ENCODE measurements at places on chromosomes 6 and 20. TPM values are rescaled to one million over a fixed set of nuclear protein-coding genes. Genes with fewer than 3 reads are reported as not detected.
A peak's percentile ranks its signal among the peaks of the same experiment; 100 is the strongest.

GRCh38 chr20:31538326-31538725, 24.1 kb downstream of the HM13 start:
- no peak for DNase-seq

- no peak for DNase-seq
These were observed 28.1 kb downstream of the SNRNP48 start for GRCh38 chr6:7617801-7618764.

DNA sequence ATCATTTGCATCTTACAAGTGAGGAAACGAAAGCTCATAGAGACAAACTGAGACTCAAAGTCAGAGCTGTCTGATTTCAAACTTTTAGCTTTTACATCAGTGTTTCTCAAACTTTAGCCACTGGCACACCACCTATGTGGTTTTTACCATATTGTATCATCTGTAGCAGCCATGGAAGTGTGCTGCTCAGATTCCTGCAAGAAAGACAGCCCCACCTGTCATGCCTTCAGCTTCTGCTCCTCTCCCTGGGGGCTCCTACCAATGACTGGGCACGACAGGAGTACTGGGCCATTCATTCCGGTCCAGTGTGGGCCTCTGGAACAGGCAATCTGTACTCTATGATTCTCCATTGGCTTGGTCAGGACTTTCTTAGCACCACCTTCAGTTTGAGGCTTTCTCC, 87.0 kb downstream of the BCAS1 start:
- DNase-seq = no peak

DNA sequence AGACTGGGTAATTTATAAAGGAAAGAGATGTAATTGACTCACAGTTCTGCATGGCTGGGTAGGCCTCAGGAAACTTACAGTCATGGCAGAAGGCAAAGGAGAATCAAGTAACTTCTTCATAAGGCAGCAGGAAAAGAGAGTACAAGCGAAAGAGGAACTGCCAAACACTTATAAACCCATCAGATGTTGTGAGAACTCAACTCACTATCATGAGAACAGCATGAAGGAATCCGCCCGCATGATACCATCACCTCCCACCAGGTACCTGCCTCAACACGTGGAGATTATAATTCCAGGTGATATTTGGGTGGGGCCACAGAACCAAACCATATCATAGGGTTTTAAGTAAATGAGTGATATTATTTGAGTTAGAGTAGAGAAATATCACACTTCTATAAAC, 189.3 kb downstream of the TSHZ2 start:
- no peak for DNase-seq

- DNase-seq = no peak
These were observed 327.2 kb downstream of the ZFAND3 start for GRCh38 chr6:38146734-38147027.

DNA sequence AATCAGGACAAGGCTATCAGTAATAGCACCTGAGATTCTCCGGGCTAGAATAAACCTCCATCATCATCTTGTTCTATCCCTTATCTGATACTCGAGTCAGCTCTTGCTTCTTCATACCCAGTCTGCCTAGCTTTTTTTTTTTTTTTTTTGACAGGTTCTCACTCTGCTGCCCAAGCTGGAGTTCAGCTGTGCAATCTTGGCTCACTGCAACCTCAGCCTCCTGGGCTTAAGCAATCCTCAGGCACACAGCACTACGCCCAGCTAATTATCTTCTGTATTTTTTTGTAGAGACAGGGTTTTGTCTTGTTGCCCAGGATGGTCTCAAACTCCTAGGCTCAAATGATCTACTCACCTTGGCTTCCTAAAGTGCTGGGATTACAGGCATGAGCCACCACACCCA, 19.5 kb downstream of the SRSF6 start:
- no peak for DNase-seq

DNA sequence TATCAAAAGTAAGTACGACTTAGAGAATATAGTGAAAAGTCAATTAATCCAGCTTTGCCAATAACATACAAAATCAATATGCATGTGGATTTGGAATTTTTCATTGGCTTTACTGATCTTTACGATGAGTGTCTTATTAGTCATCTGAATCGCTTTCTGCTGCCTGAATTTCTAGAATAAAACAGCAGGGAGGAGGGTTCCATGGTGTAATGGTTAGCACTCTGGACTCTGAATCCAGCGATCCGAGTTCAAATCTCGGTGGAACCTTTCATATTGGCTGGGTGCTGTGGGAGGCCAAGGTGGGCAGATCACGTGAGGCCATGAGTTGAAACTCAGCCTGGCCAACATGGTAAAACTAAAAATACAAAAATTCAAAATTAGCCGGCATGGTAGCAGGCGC, 448.8 kb downstream of the RNF144B start:
- DNase-seq = no peak

DNA sequence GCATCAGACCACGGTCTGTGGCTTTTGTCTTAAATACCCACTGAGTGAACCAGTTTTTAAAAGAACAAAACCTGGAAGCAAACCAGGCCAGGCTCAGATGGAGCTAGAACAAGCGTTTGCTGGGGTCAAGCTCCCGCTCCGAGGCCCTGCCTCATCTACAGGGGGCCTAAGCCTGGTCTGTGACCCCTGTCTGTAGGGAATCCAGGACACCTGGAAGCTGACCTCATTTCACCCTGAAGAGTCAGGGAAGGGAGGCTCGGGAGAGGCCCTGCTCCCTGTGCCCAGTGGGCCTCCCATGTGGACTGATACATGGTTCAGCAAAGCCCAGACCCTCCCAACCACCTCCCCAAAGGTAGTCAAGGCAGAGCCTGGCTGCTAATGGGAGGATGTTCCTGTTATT, 26.8 kb upstream of the DLGAP4 start:
- no peak for DNase-seq

DNA sequence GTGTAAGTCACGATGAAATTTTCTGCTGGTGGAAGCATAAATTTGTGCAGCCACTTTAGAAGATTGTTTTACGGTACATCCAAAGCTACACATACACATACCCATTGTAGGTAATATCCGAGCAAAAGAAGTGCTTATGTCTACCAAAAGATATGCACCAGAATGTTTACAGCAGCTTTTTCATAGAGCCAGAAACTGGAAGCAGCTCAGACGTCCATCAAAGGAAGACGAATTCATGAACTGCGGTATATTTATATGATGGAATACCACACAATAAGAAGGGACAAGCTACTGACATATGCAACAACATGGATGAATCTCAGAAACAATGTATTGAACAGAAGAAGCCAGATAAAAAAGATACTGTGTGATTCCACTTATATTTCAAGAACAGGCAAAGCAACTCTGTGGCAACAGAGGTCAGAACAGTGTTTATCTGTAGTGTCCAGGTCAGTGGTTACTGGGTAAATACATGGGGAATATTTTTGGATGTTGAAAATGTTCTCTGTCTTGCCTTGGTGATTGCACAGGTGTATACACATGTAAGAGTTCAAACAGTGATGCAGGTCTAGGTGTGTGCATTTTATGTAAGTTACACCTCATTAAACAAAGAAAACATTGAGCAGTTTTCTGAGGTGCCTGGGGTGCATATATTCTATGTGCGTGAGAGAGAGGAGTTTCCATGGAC, 51.9 kb upstream of the EXOC2 start:
- DNase-seq = no peak

DNA sequence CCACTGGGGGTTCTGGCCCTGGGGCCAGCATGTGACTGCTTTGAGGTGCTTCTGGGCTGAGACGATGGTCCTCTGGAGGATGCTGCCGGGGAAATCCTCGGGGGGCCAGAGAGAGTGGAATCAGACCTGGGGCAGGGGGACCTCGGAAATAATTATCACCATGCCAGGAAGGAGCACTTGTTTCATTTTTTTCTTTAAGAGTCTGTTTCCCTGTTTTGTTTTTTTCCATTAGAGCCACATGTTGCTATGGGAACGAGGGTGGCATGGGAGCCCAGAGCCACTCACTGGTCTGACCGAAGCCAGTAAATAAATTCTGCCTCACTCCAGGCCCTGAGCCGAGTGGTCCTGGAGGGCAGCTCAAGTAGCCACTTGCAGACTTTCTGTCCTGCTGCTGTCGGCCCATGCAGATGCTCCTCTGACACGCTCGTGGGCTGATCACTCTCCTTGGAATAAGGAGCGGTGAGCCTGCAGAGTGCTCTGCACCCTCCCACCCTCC, 365.1 kb downstream of the ZFAND3 start:
- DNase-seq = peak; percentile 11

- no peak for DNase-seq
These were observed 49.0 kb upstream of the ANKEF1 start for GRCh38 chr20:9985773-9986172.

GRCh38 chr20:56247954-56248782, at the start of gene MC3R:
TSS of gene MC3R (plus strand) at chr20:56248732. CDS start at chr20:56248844, 112 bp downstream.
- no peak for DNase-seq

- DNase-seq = no peak
These were observed 159.8 kb upstream of the RIN2 start for GRCh38 chr20:19598117-19598850.

- no peak for DNase-seq
These were observed 119.1 kb upstream of the BMP5 start for GRCh38 chr6:55994531-55994930.

- DNase-seq = no peak
These were observed 5.1 kb upstream of the DBNDD2 start for GRCh38 chr20:45402946-45403345.

DNA sequence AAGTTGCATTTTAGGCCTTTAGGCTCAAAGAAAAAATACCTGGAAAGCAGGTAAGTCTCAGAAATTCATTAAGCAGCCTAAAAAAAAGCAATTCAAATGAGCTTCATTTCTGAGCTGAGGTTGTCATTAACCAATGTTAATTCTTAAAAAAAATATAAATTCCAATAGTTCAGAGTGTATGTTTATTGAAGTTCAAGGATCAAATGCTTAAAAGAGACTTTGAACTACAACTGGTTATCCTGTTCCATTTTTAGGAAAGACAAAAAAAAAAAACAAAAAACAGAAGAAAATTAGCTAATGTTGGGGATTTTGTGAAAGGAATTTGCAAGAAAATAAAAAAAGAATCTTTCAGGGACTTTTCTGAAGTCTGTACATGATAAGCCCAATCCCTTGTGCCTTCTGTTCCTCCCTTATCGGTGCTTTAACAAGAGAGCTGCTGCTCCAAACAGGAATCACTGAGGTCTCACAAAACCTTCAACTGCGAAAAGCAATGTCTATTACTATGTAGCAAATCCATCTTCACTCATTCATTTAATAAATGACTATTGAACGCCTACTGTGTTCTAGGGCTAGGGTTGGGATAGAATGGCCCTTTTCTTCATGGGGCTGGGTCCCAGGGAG, 90.3 kb downstream of the FOXF2 start:
- DNase-seq = no peak

DNA sequence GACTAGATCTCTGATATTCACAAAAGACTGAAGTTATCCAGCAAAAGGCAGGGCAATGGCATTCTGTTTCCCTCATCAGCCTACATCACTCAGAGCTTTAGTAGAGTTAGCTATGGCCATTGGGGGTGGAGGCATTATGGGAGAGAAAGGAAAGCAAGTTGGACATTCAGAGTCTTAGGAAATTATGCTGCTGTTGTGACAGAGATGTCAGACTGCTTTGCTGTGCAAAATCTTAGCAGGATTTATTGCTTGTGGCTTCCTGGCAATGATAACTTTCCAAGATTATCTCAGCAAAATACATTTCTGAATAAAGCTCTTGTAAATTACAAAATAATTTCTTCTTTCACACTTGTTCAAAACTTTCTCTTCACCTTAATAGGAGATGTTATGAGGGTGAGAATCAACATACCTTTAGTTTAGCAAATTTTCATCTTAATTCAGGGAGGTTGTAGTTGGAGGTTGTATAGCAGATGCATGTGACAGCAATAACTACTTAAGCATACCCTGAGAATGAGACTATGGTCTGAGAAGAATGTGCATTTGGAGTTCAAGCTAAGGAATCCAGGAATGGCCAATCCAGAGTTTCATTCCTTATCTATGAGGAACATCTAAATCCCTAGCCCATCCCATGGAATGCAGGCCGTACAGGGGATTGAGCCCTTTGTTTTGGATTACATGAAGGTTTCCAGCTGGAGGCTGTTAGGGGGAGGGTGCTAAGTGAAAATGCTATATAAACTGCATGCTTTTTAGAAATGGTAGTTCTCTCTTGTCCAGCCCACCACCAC, 179.8 kb downstream of the HAO1 start:
- DNase-seq = no peak

DNA sequence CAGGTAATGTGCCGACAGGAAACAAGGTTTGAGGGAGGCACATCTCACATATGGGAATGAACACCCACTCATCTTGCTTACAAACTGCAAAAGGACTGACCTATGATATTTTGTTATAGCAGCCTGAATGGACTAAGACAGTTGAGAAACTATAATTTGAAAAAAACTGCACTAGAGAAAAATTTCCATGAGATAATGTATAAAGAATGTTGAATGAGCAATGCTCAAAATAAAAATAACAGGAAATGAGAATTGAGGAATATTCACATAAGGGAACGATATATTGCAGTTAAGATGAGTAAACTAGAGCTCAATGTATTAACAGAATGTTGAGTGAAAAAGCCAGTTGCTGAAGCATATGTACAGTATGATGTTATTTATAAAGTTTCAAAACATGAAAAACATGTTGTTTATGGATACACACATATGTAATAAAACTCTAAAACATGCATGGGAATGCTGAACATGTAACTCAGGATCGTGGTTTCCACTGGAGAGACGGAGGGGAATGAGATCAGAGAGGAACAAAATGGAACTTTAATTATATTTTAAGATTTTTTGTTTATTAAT, 6.3 kb upstream of the TBC1D22B start:
- no peak for DNase-seq

DNA sequence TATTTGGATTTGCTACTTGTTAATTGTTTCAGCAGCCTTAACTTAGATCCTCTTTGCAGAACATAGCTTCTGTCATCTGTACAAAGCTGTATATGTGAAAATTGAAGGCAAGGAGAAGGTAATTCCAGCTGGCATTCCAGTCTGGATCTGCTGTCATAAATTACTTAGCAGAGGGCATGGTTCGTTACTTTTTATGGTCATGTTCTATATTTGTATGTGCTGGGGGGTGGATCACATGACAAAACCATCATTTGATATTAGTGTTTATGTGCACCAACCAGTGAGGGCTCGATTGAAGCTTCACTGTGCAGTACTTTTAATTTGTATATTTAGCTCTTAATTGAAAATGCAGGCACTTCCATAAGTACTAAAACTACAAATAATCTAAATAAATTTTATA, 80.2 kb downstream of the CAP2 start:
- no peak for DNase-seq

GRCh38 chr6:6683969-6684833, 95.7 kb downstream of the LY86 start:
- no peak for DNase-seq

PRDM13 gene
- not detected for total RNA-seq

TMEM244 gene
- not detected for total RNA-seq

SAMD5 gene
- 7.4 TPM for total RNA-seq

CDS2 gene
- total RNA-seq = 18.2 TPM

NKX2-2 gene
- total RNA-seq = 3.4 TPM

DACT2 gene
- total RNA-seq = 2.7 TPM

TMEM74B gene
- total RNA-seq = 87.6 TPM

LINC00237 gene
- not detected for total RNA-seq

CDK19 gene
- total RNA-seq = 10.5 TPM

CRISP3 gene
- not detected for total RNA-seq

GPR63 gene
- total RNA-seq = 4.1 TPM

MAP7 gene
- total RNA-seq = 47.1 TPM
